ENCODE measurements at places on chromosomes 1 and 21. TPM values are rescaled to one million over a fixed set of nuclear protein-coding genes. Genes with fewer than 3 reads are reported as not detected.

Gene GUCA2A
- total RNA-seq, result not detected

- DNase-seq, result no peak
Measured at GRCh38 chr1:46472498-46473181, 17.0 kb upstream of the DMBX1 start.

Gene TPTE
- 3.1 TPM for total RNA-seq

GRCh38 chr1:17527036-17527914 is 12.2 kb upstream of the ARHGEF10L start:
- DNase-seq, result peak; percentile 39

DNA sequence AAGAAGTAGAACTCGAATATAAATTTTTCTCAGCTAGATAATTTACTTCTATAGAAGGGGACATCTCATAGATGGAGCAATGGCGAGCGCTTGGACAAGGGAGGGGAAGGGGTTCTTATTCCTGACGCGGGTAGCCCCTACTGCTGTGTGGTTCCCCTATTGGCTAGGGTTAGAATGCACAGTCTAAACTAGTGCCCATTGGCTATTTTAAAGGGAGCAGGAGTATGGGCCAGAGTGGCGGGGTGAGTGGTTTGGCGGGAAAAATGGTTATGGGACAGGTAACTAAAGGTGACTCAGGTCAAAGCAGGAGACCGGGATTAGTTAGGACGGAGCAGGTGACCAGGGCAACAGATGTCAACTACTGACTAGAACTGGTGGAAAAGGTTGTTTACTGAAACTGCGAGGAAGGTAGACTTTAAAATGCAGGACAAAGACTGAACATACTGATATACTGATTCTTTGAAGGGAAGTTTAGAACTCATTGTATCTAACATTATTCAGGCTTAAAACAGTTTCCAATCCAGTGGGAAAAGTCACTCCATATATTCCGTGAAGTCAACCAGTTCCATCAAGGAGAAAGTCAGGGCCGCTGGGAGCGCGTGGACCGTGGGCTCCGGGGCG is 940 bp upstream of the ATAD3A start:
- DNase-seq, result no peak

- DNase-seq, result no peak
Measured at GRCh38 chr1:6134206-6134605, 45.9 kb downstream of the CHD5 start.

DNA sequence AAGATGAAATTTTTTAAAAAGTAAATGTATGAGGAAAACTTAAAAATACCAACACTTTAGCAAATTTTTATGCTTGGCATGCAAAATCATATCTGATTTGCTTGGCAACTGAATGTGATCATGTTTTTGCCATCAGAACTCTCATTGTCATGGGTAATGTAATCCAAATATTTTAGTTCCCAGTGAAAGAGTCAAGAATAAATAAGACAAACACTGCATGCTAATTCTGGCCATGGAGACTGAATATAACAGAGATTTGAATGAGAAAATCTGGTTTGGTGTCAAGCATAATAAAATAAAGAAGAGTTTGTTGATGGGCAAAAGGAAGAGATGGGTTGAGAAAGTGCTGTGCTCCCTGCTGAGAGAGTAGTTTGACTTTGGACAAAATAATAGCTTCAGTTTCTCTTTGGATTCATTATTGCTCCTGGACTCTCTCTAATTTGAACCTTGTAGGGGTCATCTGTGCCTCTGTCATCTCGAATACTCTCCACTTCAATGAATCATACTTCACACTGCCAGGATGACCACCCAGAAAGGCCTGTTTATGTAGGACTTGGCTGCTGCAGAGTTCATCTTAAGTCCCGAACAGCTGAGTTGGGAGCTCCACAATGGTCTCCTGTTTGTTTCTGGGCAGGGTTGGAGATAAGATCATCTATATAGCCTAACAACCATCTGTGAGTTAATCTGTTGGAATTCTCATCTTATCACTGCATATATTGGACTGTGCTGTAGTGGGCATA is 34.4 kb downstream of the ADAMTS1 start:
- peak; percentile 45 for DNase-seq

Gene AADACL4
- not detected for total RNA-seq

- peak; percentile 22 for DNase-seq
Measured at GRCh38 chr1:58818976-58819375, 35.1 kb upstream of the JUN start.

Gene PLA2G2A
- total RNA-seq, result not detected

GRCh38 chr1:45334308-45335245 is 5.4 kb upstream of the TOE1 start:
- no peak for DNase-seq

- DNase-seq, result no peak
Measured at GRCh38 chr1:116971258-116971860, 30.2 kb upstream of the CD101 start.

GRCh38 chr1:38115682-38116202 is 69.1 kb upstream of the POU3F1 start:
- no peak for DNase-seq

Gene AIRE
- total RNA-seq, result 0.10 TPM

DNA sequence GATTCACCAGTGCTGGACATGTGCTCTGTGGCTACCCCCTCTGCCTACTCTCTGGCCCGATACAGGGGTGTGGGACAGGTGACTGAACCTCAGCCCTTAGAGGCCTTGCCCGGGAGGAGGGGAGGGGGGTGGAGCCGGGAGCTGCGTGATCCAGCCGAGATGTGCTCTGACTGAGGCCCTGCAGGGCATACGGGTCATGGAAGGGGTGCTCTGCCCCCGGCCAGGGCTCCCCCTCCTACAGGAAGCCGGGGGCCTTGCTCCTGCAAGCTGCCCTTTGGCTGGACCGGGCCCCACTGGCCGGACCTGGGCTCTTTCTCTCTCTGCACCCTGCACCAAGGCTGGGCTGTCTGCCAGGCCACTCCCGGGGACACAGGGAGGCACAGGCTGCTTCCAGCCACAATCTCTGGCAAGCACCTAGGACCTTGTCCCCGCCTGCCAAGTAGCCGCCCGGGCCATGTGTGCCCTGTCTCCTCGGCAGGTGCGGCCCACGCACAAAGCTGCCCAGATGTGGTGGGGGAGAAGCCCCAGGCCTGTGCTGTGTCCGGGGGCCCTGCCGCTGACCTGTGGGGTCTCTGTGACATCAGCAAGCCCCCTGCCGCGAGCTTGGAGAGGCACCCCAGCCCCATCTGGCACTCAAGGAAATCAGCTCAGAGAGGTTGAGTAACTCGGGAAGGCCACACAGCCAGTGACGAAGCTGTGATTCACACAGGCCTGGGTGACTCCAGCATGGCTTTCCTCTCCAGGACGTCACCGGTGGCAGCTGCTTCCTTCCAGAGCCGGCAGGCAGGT is 1.5 kb downstream of the SCNN1D start:
- peak; percentile 72 for DNase-seq

All from RPMI7951 (cell line).